ENCODE measurements at places on chromosomes 6 and 20.
A peak's percentile ranks its signal among the peaks of the same experiment; 100 is the strongest.

DNA sequence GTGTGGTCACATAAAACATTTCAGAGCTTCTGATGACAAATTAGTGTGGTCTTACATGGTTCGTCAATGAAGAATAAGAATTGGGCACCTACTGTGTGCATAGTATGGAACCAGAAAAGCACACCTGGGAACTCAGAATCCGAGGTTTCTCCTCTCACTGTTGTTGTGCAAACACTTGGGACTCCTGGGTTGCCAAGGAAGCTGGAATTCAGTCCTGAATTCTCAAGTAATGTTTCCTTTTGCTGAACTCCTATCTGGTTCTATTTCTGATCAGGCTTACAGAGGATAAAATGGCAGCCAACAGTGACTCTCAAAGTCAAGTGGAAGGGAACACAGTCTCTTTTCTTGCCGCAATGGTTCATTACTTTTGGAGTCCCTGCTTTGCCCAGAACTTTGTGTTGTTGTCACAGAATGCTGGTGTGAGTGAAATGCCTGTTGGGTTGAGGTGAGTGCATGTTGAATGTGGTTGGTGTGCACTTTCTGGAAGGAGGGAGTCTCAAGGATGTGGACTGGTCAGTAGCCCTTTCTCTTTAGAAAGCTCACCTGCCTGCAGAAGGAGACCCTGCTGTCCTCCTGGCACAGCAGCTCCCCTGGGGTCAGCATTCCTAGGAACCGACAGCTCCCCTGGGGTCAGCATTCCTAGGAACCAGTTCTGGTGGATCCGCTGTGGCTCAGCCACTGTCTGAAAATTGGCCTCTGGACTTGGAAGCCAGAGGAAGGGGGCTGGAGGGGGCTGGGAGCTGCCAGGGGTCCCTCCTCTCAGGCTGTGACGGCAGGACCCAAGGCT, 1.4 kb downstream of the UNC93A start:
- no peak for DNase-seq

GRCh38 chr20:8431538-8432434, 299.7 kb downstream of the PLCB1 start:
- DNase-seq: no peak

DNA sequence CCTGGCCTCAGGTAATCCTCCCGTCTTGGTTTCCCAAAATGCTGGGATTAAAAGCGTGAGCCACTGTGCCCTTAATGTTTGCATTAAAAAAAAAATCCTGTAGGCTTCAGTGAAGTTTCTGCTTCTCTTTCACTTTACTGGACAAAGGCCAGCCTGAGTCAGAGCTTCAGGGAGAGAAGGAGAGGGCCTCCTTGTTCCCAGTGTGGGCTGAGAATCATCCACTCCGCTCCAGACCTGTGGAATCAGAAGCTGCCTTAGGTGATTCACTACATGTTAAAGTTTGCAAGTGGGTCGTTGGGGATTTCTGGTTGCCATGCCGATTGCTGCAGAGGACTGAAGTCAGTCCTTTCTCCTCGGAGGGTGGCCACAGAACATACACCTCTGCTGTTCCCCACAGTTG, 113.3 kb upstream of the EEF1E1 start:
- DNase-seq: no peak

DNA sequence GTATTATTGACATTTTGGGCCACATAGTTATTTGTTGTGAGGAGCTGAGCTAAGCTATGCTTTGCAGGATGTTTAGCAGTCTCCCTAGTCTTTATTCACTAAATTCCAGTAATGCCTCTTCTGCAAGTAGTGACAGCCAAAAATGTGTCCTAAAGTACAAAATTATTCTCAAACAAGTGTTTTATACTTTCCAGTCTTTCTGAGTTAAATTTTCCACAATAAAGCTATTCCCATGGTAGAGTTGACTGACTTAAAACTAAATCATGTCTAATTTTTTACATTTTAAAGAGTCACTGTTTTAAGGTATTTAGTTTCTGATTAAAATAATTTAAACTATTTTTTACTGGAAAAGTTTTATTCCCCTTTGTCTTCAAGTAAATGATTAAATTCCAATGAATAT, 717.8 kb upstream of the HS3ST5 start:
- DNase-seq: no peak

DNA sequence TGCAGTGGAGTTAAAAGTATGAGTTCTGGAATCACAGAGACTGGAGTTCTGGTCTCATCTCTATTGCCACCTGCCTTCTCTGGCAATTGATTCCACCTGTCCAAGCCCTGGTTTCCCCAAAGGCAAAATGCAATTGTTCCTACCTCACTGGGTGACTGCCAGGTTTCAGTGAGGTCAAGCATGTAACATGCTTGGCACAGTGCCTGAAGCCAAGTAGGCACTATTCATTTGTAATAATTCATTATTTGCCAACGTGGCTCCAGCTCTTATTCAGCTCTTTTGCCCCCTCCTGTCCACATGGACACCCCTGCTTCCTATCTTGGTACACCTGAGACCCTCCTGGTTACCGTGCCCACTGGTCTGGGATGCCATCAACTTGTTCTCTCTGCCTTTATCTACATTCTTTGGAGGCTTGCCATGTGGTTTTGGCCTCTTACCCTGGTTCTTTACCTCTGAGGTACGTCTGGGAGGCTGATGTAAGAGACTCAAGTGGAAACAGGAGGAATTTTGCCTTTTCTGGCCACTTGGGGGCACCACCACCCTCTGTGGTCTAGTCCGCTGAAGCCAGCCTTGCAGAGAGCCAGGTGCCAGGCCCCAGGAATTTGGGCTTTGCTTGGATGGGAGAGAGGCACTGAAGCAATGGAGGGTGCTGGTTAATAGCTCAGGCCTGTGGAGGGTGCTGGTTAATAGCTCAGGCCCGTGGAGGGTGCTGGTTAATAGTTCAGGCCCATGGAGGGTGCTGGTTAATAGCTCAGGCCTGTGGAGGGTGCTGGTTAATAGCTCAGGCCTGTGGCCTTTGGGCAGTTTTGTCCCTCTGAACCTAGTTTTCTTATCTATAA, 1.7 kb downstream of the KCNK15 start:
- DNase-seq: no peak

GRCh38 chr6:71383476-71383875, 94.9 kb downstream of the OGFRL1 start:
- DNase-seq: no peak

GRCh38 chr6:47153404-47153755, 111.2 kb upstream of the ADGRF1 start:
- DNase-seq: no peak

GRCh38 chr6:47254051-47254450, 55.7 kb downstream of the TNFRSF21 start:
- no peak for DNase-seq

- no peak for DNase-seq
Measured at GRCh38 chr20:42130810-42131596, 512.8 kb upstream of the CHD6 start.

- peak; percentile 62 for DNase-seq
Measured at GRCh38 chr20:63698739-63699465, 2.5 kb downstream of the TNFRSF6B start.

GRCh38 chr6:106119546-106119945, 33.4 kb downstream of the PRDM1 start:
- no peak for DNase-seq

DNA sequence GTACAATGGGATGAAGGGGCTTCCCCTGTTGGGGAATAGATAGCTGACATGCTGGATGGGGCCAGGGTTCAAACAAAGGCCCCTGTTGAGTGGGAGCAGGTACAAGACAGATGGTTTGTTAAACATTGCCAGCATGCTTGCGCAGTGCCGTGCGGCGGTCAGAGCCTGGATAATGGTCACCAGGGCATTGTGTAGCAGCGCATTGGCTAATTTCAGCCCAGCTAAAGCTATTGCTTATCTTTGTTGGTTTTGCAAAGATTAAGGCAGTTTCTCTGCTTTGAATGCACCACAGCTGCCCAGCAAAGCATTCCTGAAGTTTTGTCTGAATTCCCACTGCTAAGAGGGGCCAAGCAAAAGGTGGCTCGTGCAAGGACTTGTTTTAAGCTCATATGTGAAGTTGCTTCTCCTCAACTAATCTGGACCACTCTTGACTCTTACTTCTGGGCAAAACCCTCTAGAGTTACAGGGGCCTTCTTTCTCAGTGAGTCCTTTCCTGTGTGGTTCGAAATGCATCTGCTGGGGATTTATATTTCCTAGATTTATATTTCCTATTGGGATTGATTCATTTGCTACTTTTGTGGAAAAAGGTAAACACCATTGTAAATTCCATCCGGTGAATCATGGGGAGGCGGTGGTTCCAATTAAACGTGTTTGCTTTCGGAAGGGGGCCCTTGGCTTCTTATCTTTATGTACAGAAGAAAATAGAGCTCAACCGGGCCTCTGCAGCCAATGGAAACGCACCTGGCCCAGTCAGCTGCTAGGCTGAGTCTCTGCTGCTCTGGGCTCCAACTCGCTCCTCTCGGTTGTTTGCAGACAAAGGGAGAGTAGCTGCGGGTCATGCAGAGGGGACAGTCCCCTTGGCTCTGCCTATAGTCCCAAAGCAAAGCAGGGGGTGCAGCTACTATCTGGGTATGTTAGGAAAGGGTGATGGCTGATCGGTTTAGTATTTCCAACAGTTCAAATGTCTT, 72.1 kb downstream of the FOXA2 start:
- DNase-seq: peak; percentile 1

DNA sequence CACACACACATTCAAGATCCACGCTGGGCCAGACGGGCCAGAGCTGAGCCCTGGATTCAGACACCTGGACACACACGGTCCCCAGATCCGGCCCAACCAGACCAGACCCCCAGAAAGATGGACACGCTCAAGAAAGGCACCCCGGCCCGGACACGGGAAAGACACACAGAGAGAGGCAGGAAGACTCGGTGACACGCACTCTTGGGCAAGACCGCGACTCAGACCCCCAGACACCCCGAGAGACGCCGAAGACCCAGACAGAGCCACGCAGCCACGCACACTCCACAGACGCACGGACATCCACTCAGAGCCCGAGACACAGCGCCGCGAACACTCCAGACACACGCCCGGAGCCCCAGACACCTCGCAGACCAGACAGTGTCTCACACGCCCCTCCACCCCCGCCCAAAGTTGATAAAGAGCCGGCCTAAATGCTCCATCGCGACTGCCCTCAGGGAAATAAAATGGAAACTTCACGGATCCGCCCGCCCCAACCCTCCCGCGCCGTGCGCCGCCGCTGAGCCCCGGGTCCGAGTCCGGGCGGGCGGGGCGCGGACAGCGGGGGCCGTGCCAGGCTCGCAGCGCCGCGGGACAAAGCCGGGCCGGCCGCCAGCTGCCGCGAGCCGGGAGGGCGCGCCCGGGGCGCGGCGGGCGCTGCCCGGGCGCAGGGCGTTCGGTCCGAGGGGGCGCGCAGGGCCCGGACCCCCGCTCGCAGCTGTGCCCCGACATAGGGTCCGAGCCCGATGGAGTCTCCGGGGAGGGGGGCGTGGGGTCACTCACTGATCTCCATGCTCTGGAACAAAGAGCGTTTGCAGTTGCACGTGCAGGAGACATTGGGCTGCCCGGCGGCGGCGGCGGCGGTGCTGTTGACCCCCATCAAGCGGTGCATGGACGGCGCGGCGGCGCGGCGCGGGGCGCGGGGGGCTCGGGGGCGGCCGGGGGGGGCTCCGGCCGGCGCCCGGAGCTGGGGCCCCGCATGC, 831 bp downstream of the PMEPA1 start:
- no peak for DNase-seq

DNA sequence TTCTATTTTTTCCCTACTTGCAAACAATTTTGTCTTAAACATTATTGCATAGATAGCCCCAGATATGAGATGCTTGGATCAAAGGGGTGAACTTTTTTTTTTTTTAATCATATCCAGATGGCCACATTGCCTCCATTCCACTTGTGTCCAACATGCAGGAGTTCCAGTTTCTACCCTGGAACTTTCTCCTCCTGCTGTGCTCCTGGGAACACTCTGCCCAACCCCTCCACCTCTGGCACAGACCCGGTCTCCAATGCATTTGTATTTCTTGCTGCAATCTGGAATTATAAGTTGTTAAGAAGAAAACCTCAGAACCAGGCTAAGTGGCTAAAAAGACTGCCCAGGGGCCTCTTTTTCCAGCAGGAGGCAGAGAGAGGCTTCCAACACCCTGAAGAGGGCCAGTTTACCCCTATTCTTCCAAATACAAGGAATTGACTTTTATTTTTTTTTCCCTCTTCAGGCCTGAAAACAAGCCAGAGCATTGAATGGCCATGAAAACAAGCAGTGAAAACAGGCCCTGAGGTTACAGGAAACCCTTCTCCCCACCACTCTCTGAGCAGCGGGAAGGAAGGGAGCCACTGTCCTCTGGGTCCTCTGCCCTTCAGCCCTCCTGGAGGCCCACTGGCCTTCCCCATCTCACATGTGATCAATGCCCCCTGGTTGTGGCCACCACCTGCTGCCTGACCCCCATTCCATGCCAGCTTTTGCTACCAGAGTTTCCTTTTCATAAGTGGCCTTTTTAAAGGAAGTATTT, 44.3 kb downstream of the PDYN start:
- no peak for DNase-seq

DNA sequence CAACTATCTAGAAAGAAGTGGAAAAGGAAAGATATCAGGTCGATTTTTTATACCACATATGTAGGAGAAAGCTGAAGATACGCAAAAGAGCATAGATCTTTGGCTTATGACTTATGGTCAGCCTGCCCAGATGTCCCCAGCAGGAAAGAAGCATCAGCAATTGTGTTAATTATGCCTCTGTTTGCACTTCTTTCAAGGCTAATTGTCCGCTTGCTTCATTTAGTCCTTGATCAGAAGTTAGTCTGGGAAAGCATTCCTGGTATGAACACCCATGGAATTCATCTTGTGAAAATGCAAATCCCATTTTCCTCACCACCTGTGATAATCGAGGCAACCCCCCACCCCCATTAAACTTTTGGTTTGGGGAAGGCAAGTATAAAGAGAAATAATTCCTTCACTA, 62.8 kb downstream of the ATP9A start:
- no peak for DNase-seq

- no peak for DNase-seq
Measured at GRCh38 chr20:49909499-49910339, 5.6 kb downstream of the SPATA2 start.

DNA sequence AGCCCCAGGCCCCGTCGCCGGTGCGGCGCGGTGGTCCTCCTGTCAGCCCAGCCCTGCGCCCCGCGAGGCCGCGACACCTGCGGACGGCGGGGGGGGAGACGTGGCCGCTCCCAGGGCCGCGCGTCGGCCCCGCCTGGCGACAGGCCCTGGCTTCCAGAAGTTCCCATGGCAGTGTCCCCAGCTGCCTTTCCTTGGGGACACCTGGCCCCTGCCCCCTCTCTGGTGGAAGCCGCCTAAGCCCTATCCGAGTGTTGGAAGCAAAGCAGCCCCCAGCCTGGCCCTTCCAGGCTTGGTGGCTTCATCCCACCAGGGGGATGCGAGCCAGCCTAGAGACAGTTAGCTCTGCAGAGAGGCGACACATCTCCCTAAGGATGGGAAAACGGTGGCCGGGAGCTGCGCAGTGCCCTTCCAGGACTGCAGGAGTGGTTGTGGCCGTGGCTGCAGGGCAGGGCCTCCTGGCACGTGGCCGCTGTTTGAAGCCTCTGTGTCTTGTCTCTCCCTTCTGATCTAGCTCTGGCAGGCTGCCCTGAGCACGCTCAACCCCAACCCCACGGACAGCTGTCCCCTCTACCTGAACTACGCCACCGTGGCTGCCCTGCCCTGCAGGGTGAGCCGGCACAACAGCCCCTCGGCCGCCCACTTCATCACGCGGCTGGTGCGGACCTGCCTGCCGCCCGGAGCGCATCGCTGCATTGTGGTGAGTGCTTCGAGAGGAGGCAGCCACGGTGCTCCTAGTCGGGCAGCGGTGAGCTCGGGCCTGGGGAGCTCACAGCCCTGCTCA, 816 bp downstream of the NPEPL1 start:
- no peak for DNase-seq

- DNase-seq: no peak
Measured at GRCh38 chr6:155123520-155123919, 128.4 kb downstream of the TIAM2 start.

- DNase-seq: peak; percentile 69
Measured at GRCh38 chr6:12266571-12266970, 23.6 kb upstream of the EDN1 start.

All from fibroblast of skin of left quadriceps (primary cell).